ENCODE measurements at places on chromosomes 13 and 19.

- DNase-seq, result no peak
These were observed 389.2 kb downstream of the EFNB2 start for GRCh38 chr13:106145997-106146864.

DNA sequence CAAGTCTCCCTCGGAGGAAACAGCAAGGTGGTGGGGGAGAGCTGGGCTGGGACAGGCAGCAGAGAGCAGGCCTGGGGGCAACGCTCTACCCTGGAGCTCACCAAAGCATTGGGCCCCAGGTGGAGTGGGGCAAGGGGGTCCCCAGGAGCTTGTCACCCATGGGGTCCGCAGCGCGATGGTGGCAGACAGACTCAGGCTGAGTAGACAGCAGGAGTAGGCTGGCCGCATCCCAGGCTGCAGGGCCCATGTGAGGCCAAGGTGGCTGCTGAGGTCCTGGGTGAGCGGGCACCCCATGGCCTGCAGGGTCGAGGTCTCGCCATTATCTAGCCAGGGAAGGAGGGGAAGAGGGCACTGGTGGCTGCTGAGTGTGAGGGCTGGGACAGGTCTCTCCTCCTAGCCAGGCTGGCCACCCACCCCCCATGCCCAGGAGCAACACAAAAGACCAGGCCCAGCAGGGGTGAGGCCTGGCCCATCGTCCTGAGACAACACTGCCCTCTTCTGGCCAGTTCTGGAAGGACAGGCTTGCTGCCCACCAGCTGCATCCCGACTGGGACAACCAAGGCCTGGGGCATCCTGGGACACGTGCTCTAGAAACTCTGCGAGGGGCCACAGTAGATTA, 33.1 kb downstream of the CEBPG start:
- peak; percentile 56 for DNase-seq

DNA sequence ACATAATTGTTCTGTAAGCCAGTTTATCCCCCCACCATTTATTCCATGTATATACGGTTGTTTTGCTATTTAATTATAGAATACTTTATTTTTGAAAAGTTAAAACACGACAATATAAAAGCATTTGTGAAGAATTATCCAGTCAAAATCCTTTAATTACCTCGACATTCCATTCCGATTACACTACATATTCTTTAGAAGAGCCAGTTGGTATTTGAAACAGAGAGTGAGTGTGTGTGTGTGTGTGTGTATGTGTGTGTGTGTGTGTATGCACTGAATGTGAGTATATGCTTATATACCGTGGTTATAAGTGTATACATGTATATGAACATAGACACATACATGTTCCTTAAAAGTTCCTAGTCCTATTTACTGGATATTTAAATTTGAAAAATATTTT, 87.8 kb upstream of the KLF5 start:
- DNase-seq, result no peak

DNA sequence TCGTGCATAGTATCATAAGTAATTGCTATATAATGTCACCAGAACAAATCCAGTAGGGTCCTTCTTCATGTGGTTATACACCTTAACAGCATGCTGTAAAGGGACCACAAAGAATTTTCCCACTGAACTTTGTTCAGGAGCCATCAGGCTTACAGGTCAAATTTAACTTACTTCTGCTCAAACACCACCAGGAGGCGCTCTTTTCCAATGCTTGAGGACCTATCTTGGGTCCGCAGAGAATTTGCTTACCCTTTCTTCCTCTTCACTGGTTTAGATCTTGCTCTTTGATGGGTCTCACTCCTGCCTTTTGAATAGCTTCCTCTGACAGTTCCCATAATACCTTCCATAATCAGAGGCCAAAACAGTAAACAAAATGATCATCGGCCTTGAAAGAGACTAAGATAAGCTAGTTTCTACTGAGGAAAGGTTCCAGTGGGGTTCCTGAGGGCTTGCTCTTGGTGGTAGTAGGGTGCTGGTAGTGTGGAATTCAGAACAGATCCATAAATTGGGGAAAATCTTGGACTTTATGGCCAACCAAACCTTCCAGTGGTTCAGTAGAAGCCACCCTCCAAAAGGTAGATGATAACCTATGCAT, 37.4 kb downstream of the SCGB2B2 start:
- DNase-seq, result peak; percentile 26

DNA sequence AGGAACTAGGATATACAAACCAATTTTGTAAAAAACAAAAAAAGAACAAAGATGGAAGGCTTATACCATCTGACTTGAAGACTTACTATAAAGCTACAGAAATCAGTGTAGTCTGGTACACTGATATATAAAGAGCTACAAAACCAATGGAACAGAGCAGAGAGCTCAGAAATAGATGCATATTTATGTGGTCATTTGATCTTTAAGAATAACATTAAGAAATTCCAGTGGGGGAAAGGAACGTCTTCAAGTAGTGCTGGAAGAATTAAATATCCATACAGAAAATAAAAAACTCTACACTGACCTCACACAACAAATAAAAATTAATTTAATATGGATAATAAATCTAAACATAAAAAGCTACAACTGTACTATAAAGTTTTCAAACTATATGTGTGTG, 317.0 kb downstream of the ENOX1 start:
- DNase-seq, result no peak
